IPS DF 19.7 (cell line): ENCODE measurements at places on chromosomes 11 and 22.

DNA sequence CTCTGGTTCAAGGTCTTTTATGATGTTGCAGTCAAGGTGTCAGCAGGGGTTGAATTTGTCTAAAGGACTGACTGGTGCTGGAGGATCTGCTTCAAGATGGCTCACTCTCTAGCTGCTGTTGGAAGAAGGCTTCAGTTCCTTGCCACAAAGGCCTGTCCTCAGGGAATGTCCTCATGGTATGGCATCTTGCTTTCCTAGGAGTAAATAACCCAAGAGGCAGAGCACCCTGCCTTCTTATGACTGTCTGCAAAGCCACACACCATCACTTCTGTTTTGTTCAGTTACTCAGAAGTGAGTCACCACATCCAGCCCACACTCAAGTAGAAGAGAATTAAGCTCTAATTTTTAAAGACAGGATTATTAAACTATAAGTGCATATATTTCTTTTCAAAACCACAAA, 45.2 kb downstream of the PLAAT5 start:
- no peak for DNase-seq

- DNase-seq: no peak
Observed at GRCh38 chr22:32177221-32177765, 18.2 kb upstream of the C22orf42 start.

DNA sequence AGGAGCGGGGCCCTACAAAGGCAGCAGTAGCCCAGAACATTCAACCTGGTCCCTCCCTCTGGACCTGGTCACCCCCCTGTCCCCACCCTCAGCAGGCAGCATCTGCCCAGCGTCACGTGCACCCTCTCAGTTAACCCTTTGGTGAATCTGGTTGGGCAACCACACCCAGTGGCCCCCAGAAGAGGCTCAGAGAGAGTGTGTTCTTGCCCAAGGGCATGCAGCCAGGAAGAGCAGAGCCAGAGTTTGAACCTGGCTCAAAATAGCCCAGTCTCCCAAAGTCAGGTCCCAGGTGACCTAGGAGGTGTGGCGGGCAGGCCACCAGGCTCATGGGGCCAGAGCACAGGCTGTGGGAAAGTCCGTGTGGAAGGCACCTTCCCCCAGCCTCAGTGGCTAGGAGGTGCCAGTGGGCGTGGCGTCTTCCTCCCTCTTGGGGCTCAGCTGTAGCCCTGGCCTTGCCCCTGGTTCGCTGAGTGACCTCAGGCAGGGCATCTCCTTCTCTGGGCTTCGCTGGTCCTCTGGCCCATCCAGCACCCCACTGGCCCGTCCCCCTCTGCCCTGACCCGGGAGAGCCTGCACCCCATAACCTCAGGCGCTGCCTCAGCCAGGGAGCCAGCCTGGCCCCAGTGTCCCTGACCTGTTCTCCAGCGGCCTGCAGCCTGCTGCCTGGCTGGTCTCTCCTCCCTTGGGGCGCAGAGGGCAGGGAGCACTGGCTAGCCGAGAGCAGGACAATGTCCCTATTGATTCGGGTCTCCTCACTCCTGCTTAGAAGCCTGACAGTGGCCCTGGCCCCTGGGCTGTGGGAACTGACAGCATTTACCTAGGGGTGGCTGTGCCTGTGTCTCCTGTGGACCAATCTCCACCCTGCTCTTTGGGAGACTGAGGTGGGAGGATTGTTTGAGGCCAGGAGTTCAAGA, 7.0 kb downstream of the ALDH3B1 start:
- no peak for DNase-seq

DNA sequence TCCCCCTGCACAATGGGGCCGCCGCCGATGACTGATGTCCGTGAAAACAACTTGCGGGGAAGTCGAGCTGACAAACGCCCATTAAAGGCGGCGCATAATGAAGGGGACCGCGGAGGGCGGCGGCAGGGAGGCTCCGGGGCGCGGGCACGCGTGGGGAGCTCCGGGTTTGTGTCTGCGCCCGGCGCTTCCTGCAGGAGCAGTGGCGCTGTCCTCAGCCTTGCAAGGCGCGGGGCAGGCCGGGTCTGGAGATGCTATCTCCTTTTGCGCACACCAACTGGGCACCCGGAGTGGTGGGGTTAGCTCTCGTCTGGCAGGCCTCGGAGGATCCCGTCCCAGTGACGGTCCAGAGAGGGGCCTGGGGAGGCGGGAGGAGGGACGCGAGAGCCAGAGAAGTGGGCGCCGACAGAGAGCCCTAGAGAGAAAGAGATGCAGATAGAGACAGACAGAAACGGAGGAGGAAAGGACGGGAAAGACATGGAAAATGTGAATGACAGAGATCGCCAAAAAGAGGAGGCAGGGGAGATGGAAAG, 390 bp upstream of the FGF3 start:
- DNase-seq: no peak

DNA sequence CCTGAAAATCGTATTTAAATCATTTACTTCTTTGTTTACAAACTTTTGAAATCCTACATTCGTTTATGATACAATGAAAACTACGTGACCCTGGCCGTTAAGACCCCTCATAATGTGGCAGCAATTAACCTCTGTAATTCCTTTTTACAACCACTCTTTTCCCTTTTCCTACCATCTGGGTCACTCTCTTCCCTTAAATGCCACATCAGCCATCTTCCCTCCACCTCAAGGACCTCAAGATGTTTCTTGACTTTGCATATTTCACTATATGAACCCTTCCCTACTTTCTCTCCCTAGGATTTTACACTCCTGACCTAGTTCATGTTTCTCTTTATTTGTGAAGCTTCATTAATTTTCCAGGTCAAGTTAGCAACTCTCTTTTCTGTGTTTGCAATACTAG, 26.8 kb downstream of the OR2AG2 start:
- no peak for DNase-seq

- DNase-seq: no peak
Observed at GRCh38 chr11:12118949-12119348, 8.6 kb downstream of the MICAL2 start.

DNA sequence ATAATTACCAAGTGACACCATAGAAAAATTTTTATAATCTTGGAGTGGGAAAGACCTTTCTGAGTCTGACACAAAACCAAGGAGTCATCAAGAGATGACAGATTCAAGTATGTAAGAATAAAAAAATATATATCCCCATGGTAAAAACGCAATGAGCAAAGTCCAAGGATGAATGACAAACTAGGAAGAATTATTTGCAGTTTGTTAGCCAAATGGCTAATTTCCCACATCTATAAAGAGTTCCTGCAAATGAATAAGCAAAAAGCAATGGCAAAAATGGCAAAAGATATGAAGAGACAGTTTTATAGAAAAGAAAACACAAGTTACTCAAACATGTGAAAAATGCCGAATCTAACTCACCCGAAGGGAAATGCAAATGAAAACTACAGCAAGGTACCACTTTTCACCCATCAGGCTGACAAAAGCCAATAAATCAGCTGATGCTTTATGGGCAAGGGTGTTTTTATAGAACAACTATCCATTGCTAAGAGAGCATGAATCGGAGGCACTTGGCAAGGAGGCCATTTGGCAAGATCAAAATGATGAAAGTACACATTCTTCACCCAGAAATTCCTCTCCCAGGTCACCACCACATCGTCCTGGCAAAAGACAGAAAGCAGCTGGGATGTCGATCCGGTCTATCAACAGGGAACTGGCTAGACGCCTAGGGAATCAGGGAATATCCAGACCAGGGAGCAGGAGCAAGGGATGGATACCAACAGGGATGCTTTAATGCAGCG, 21.1 kb upstream of the KLHL35 start:
- no peak for DNase-seq

- no peak for DNase-seq
Observed at GRCh38 chr22:38139901-38140300, 29.4 kb upstream of the BAIAP2L2 start.

DNA sequence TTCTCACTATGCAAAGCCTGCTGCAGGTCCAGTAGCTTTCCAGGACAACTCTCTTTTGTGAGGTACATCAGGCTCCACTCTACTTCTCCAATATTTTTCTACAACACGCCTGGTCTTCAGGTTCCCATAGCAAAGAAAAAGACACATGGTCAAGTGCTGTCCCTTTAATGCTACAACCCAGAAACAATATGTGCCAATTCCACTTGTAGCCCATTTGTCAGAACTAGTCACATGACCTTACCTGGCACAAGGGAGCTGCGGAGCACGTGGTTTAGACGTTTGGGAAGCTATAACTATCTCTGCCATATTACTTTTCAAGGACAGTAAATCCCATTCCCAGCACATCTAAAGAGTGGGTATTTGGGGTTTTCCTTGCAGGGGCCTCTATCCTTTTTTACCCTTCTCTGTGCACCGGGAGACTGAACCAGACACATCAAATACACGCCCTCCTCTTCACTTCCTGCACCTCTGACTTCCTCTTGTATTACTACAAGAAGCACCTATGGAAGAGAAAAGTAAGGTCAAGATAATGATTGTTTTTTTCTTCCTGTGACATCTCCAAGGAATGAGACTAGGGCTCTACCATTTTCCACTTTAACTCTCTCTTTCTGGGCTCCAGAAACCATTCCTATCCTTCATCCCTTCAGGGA, 237.6 kb downstream of the ETS1 start:
- DNase-seq: no peak

- no peak for DNase-seq
Observed at GRCh38 chr11:93861808-93862207, 11.4 kb upstream of the VSTM5 start.

- no peak for DNase-seq
Observed at GRCh38 chr11:20156280-20156875, 3.9 kb downstream of the DBX1 start.

DNA sequence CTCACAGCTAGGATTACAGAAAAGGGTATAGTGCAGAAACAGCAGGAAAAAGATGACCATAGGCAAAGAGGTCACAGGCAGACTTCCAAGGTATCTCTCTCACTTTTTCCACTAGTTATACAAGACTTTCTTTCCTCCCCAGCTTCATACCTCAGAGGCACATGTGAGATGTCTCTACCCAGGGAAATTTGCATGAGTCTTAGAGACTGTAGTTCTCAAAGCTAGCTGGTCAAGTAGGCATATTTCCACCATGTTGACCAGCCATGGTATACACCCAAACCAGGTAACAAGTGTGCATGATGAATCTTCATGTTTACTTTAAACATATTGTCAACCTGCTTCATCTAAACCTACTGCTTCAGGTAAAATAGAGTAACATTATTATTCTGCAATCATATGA, 27.9 kb downstream of the PRMT3 start:
- no peak for DNase-seq

GRCh38 chr11:117073539-117073938, 24.7 kb downstream of the SIK3 start:
- no peak for DNase-seq

DNA sequence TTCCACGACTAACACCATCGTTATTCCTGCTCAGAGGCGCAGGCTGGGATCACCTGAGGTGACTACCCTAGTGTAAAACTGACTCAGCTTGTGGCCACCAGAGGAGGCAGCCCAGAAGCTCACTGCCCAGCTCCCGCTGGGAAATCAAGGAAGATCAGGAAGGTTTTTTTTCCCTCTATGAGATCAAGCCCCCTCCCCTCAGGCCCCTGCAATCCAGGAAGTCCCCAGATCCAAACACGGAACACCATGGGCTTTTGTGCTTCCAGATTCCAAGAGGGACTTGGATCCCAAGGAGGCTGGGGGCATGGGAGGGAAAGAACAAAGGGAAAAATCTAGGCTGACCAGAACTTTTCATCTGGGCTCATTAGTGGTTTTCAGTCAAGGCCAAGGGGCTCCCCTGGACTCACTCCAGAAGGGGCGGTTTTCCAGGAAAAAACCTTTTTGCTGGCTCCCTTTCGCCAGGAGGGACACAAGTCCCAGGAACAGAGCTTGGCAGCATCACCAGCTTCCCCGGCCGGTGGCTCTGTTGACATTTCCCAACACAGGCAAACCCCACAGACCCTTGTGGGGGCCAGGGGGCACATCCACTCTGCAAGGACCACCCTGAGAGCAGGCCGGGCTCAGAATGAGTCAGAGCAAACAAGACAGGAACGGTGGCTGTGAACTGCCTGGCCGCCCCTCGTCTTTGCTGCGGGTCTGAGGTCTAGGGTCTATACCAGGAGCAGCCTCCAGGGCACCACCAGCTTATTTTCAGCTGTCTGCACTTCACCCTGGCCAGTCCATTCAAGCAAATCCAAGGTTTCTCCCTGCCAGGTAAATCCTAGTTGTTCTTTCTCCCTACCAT, 36.8 kb downstream of the MYH9 start:
- no peak for DNase-seq

- DNase-seq: no peak
Observed at GRCh38 chr11:6695377-6695776, 12.2 kb upstream of the MRPL17 start.

DNA sequence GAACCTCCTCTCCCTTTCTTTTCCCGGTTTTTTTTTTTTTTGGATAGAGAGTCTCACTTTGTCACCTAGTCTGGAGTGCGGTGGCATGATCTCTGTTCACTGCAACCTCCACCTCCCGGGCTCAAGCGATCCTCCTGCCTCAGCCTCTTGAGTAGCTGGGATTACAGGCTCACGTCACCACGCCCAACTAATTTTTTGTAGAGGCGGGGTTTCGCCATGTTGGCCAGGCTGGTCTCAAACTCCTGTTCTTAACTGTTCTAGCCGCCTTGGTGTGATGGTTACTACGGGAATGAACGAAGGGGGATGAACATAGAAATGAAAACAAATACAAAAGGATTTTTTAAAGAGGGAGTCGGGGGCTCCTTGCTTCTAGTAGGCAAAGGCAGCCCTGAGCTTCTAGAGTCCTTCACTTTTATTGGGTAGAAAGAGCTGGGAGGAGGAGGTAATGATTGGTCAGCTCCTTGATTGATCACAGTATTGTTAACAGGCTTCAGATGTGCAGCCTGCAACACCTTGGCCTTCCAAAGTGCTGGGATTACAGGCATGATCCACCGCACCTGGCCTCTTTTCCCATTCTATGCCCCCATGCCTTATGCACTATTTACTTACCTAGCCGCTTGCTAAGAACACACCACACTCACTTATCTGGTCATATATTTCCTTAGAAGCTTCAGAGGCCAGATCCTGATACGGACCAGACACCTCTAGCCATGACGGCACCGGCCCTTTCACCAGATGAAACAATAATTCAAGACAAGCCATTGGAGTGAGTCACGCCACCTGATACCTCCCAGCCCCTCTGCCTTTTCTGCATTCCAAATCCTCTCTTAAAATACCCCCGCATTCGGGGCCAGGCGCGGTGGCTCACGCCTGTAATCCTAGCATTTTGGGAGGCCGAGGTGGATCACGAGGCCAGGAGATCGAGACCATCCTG, 20.7 kb downstream of the SUSD2 start:
- DNase-seq: no peak

DNA sequence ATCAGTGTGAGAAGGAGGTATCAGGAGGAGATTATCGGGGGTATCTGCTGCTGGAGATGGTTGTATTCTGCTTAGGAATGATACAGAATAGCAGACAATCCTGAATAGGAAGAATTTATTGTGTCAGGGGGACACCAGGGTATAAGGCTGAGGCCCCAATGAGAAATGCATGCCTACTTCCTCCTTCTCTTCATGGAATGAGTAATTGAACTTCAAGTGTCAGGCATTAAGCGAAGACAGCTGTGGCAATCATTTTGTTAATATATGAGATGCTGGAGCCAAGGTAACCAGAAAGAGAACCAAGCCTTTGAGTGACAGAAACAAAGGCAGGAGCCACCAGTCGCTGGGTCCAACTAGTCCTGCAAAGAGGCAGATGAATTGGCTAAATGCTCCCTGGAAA, 49.1 kb downstream of the KIRREL3 start:
- DNase-seq: no peak
